Naive thymus-derived CD4-positive, alpha-beta T cell (primary cell): ENCODE measurements at places on chromosomes 6 and 20. TPM values are rescaled to one million over a fixed set of nuclear protein-coding genes. Genes with fewer than 3 reads are reported as not detected.

DNA sequence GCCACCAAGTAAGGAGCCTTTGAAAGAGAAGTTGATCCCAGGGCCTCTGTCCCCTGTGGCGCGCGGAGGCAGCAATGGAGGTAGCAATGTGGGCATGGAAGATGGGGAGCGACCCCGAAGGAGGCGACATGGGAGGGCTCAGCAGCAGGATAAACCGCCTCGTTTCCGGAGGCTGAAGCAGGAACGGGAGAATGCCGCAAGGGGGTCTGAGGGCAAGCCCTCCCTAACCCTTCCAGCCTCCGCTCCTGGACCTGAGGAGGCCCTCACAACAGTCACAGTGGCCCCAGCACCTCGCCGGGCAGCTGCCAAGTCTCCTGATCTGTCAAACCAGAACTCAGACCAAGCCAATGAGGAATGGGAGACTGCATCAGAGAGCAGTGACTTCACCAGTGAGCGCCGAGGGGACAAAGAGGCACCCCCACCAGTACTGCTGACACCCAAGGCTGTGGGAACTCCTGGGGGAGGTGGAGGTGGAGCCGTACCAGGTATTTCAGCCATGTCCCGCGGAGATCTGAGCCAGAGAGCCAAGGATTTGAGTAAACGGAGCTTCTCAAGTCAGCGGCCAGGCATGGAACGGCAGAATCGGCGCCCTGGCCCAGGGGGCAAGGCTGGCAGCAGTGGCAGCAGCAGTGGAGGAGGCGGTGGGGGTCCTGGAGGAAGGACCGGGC, 11.9 kb downstream of the PRRC2A start:
- H3K4me1 ChIP-seq, result no peaks in the 10 kb centered on the region
- no peak overlapping the region for H3K4me3 ChIP-seq
- no peak for DNase-seq
- H3K27ac ChIP-seq, result no peak overlapping the region
- peaks cover 100% of the 10 kb centered on the region for H3K36me3 ChIP-seq
- H3K27me3 ChIP-seq, result no peaks in the 10 kb centered on the region

Gene TAP2
- total RNA-seq, result 84.3 TPM

GRCh38 chr6:160036331-160036695, 67.4 kb downstream of the IGF2R start:
- no peaks in the 10 kb centered on the region for H3K27me3 ChIP-seq
- no peak overlapping the region for H3K27ac ChIP-seq
- no peak for DNase-seq
- H3K4me1 ChIP-seq, result no peaks in the 10 kb centered on the region

Gene TRIM31
- not detected for total RNA-seq

GRCh38 chr20:1463971-1464570, 2.6 kb downstream of the NSFL1C start:
- H3K27ac ChIP-seq, result no peak overlapping the region
- no peak for DNase-seq
- no peak overlapping the region for H3K4me3 ChIP-seq
- H3K36me3 ChIP-seq, result peaks cover 3% of the 10 kb centered on the region
- H3K4me1 ChIP-seq, result peaks cover 29% of the 10 kb centered on the region

GRCh38 chr6:16374461-16375200, 136.2 kb downstream of the GMPR start:
- no peak overlapping the region for H3K4me3 ChIP-seq
- no peaks in the 10 kb centered on the region for H3K36me3 ChIP-seq
- H3K27ac ChIP-seq, result no peak overlapping the region

- H3K4me1 ChIP-seq, result no peaks in the 10 kb centered on the region
- no peak overlapping the region for H3K27ac ChIP-seq
- H3K27me3 ChIP-seq, result no peaks in the 10 kb centered on the region
- H3K4me3 ChIP-seq, result no peak overlapping the region
- no peaks in the 10 kb centered on the region for H3K36me3 ChIP-seq
Observed at GRCh38 chr6:9168669-9169068, 733.3 kb upstream of the SLC35B3 start.

DNA sequence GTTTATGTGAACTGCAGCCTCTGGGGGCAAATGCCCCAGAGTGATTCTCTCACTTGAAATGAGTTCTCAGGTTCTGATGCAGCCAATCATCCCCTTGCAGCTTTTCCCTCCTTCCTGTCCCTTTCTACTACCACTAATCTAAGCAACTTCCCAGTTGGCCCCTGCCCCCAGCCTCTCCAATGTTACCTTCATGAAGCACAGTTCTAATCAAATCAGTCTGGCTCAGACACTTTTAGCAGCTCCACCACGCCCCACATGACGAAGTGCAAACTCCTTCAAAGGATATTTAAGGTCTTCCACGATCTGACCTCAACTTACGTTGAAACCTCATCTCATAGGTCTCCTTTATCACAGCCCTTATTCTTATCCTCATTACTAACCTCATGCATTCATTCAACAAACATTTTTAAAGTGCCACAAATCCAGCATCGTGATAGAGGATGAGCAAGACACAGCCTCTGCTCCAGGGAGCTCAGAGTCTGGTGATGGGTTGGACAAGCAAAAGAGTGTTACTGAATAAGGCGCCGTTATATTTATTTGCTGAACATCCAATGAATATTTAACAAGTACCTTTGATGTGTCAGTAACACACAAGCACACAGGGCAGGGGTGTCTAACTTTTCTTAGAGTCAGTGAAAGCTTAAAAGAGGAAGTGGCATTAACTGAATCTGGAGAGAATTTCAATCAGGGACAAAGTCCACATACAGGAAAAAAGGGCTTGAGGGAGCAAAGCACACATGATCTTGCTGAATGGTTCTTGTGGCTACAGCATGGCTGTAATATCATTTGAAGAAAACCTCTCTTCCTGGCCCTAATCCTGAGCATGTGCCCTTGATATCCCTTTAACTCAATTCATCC, 20.4 kb upstream of the DTNBP1 start:
- H3K4me3 ChIP-seq, result no peak overlapping the region
- no peaks in the 10 kb centered on the region for H3K36me3 ChIP-seq
- no peak for DNase-seq

- no peak overlapping the region for H3K4me3 ChIP-seq
- H3K4me1 ChIP-seq, result no peaks in the 10 kb centered on the region
- no peak overlapping the region for H3K27ac ChIP-seq
- no peaks in the 10 kb centered on the region for H3K27me3 ChIP-seq
Observed at GRCh38 chr6:129212081-129212480, 329.1 kb downstream of the LAMA2 start.

DNA sequence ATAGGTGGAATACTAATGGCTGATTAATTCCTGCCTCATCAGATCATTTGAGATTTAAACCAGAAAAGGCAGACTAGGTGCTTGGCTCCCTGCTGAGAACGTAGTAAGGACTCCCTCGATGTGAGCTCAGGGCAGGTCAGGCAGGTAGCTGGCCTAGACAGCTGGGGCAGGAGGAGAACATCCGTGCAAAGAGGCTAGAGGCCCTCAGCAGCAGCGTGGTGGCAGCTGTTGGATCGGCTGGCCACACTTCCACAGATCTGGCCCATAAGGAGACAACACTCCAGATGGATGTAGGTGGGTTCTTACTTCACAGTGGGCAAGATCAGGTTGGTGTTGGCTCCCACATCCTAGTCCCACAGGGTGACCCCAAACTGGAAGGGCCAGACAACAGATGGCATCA, 38.5 kb downstream of the EYA2 start:
- H3K27me3 ChIP-seq, result no peaks in the 10 kb centered on the region
- H3K27ac ChIP-seq, result no peak overlapping the region
- H3K4me1 ChIP-seq, result no peaks in the 10 kb centered on the region
- no peak for DNase-seq
- H3K36me3 ChIP-seq, result no peaks in the 10 kb centered on the region
- H3K4me3 ChIP-seq, result no peak overlapping the region

GRCh38 chr20:61514805-61515505, 262.9 kb downstream of the CDH4 start:
- no peaks in the 10 kb centered on the region for H3K27me3 ChIP-seq
- no peak for DNase-seq
- no peaks in the 10 kb centered on the region for H3K36me3 ChIP-seq
- H3K4me1 ChIP-seq, result no peaks in the 10 kb centered on the region

GRCh38 chr6:156502969-156503504, 274.1 kb upstream of the ARID1B start:
- no peaks in the 10 kb centered on the region for H3K36me3 ChIP-seq
- no peaks in the 10 kb centered on the region for H3K27me3 ChIP-seq
- H3K27ac ChIP-seq, result no peak overlapping the region
- no peak overlapping the region for H3K4me3 ChIP-seq

DNA sequence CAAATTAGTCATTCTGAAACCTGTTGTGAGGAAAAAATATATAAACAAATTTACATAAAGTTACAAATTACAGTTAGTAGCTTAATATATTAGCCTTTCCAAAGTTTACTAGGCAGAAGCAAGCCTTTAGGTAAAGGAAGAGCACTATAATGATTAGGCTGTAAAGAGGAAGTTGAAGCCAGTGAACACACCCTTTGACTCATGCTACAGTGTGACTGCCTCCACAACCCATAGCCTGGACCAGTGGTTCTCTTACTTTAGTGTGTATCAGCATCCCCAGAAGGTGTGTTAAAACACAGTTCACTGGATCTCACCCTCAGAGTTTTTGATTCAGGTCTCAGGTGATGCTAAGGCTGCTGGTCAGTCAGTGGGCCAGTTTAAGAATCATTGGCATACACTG, 91.4 kb upstream of the DEFB112 start:
- no peaks in the 10 kb centered on the region for H3K4me1 ChIP-seq
- H3K36me3 ChIP-seq, result no peaks in the 10 kb centered on the region
- no peaks in the 10 kb centered on the region for H3K27me3 ChIP-seq
- H3K27ac ChIP-seq, result no peak overlapping the region
- DNase-seq, result no peak

DNA sequence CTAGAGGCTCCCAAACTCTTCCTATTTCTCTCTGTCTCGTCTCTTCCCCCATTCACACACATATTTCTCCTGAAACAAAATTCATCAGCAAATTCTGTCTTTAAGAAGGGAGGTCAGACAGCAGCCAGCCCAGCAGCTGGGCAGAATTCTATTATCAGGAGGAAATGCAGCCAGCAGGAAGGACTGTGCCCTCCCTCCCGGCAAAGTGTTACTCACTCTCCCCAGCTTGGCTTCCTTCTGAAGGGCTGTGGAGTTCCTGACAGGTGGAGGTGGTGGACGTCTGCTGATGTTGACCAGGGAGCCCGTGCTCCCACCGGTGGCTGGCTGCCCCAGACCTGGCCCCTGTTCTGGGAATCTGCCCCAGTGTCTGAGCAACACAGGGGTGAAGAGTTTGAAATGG, 37.3 kb downstream of the KCNB1 start:
- no peaks in the 10 kb centered on the region for H3K36me3 ChIP-seq
- H3K4me3 ChIP-seq, result no peak overlapping the region
- no peak for DNase-seq

Gene GPX5
- total RNA-seq, result not detected

DNA sequence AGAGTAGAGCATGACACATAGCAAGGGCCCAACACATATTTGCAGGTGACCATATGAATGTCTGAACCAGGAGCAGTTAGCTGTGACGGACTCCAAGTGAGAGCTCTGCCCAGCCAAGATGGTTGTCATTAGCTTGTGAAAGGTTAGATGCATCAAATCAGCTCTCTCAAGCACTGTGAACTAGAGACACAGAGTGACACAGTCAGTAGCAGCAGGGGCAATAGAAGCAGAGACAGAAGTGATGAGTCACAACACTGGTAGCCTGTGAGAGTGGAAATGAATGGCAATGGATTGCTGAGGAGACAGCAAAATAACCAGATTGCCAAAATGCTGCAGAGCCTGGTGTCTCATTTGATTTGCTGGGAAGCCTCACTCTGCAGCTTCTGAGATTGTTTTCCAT, 558.9 kb downstream of the PKHD1 start:
- H3K27ac ChIP-seq, result no peak overlapping the region
- no peak for DNase-seq
- no peak overlapping the region for H3K4me3 ChIP-seq
- H3K4me1 ChIP-seq, result no peaks in the 10 kb centered on the region
- H3K27me3 ChIP-seq, result no peaks in the 10 kb centered on the region

GRCh38 chr6:161917645-161918044, 643.8 kb upstream of the AGPAT4 start:
- no peaks in the 10 kb centered on the region for H3K27me3 ChIP-seq
- no peak overlapping the region for H3K4me3 ChIP-seq
- H3K4me1 ChIP-seq, result no peaks in the 10 kb centered on the region
- no peak overlapping the region for H3K27ac ChIP-seq
- DNase-seq, result no peak

- H3K4me1 ChIP-seq, result no peaks in the 10 kb centered on the region
- H3K27ac ChIP-seq, result no peak overlapping the region
- H3K36me3 ChIP-seq, result no peaks in the 10 kb centered on the region
- no peaks in the 10 kb centered on the region for H3K27me3 ChIP-seq
Observed at GRCh38 chr20:16362642-16363041, 210.6 kb downstream of the KIF16B start.

Gene HM13
- 133 TPM for total RNA-seq

GRCh38 chr6:33278392-33278741, 1.4 kb downstream of the B3GALT4 start:
- no peak for DNase-seq
- no peaks in the 10 kb centered on the region for H3K27me3 ChIP-seq
- peaks cover 35% of the 10 kb centered on the region for H3K4me1 ChIP-seq
- peak overlapping the region; percentile 67 for H3K4me3 ChIP-seq
- H3K27ac ChIP-seq, result peak overlapping the region; percentile 87

DNA sequence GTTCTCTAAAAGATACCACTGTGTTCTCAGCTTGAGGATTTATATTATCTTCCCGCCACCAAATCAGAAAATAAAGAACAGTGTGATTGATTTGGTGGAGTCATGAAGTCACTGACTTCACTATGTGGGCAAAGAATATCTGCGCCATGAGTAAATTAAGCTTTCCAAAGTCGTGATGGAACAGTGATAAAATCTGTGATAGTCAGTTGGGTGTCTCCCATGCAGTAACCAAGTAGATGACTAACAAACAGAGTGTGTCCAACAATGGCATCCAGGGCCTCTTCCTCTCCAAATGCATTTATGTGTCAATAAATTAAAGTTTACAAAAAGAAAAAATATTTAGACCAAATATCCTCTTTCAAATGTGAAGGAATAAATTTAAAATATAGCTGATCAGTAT, 87.0 kb upstream of the DST start:
- no peaks in the 10 kb centered on the region for H3K36me3 ChIP-seq
- H3K4me3 ChIP-seq, result no peak overlapping the region
- no peak for DNase-seq

Gene CASP8AP2
- total RNA-seq, result 21.2 TPM

Gene DACT2
- total RNA-seq, result not detected

GRCh38 chr6:10479939-10480700, 41.0 kb upstream of the GCNT2 start:
- no peak overlapping the region for H3K4me3 ChIP-seq
- no peak overlapping the region for H3K27ac ChIP-seq
- H3K36me3 ChIP-seq, result no peaks in the 10 kb centered on the region
- H3K4me1 ChIP-seq, result no peaks in the 10 kb centered on the region
- no peak for DNase-seq

Gene PTCHD4
- not detected for total RNA-seq

Gene CYP24A1
- 0.78 TPM for total RNA-seq

Gene SLA2
- 28.3 TPM for total RNA-seq
